ENCODE measurements at places on chromosomes 2 and 18.

GRCh38 chr2:236308855-236309668 is 44.9 kb upstream of the ASB18 start:
- DNase-seq: no peak

GRCh38 chr2:64914735-64915509 is 74.3 kb upstream of the SLC1A4 start:
- no peak for DNase-seq

- DNase-seq: no peak
Observed at GRCh38 chr2:190158798-190159434, 96.4 kb upstream of the MSTN start.

- DNase-seq: no peak
Observed at GRCh38 chr2:104233591-104233990, 620.3 kb upstream of the POU3F3 start.

GRCh38 chr2:105570326-105570725 is 171.5 kb upstream of the FHL2 start:
- DNase-seq: no peak

DNA sequence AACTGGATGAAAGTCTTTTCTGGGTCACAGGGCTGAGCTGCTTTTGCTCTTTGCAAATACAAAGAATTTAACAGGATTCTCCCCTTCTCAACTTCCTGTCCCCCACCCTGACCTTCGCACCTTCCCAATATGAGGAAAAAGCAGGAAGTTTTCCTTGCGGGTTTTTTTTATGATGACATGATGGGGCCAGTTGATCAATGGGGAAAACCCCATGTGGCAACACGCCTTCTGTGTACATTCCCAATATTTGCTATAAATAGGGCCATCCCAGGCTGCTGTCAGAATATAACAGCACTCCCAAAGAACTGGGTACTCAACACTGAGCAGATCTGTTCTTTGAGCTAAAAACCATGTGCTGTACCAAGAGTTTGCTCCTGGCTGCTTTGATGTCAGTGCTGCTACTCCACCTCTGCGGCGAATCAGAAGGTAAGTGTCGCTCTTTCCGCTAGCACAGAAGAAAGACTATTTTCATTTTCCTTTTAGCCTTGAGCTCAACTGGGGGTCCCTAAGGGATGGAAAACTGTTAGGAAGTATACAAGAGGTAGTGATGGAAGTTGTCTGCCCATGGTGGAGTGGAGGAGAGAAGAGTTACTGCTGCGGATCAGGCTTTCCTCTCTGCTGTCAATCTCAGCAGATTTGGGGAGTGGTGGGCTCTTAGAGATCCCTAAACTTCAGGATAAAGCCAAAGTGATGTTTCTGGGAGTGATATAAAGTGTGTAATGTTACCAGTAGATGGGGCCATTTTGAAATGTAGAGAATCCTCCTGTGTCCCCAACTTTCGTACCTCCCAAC is at the start of gene CCL20:
CCL20 (plus strand) TSS at position 281 of the 792 bp plus-strand sequence; CDS start at position 351, 70 bp downstream.
- no peak for DNase-seq
